ENCODE measurements at places on chromosomes 1 and 21.

DNA sequence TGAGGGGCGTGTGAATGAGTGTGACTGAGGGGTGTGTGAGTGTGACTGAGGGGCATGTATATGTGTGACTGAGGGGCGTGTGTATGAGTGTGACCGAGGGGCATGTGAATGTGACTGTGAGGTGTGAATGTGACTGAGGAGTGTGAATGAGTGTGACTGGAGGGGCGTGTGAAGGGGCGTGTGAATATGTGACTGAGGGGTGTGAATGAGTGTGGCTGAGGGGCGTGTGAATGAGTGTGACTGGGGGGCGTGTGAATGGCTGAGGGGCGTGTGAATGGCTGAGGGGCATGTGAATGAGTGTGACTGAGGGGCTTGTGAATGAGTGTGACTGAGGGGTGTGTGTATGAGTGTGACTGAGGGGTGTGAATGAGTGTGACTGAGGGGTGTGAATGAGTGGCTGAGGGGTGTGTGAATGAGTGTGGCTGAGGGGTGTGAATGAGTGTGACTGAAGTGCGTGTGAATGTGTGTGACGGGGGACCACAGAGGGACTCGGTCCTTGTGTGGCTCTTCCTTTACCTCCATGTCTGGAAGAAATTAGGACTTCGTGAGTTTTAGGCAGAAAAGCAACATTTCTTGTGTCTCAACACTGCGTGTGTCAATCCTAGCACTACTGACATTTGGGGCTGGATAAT is 105.8 kb downstream of the GLIS1 start:
- DNase-seq: no peak

GRCh38 chr1:26745191-26745590 is 42.6 kb upstream of the PIGV start:
- no peak for DNase-seq

- no peak for DNase-seq
These were observed 3.5 kb downstream of the ERVH48-1 start for GRCh38 chr21:42921927-42922326.

GRCh38 chr1:53334781-53335180 is 6.9 kb upstream of the LRP8 start:
- no peak for DNase-seq

- DNase-seq: no peak
These were observed 18.3 kb downstream of the ZBED6 start for GRCh38 chr1:203813581-203814341.

- no peak for DNase-seq
These were observed 417.2 kb downstream of the PCP4 start for GRCh38 chr21:40284409-40284808.

- no peak for DNase-seq
These were observed 1.4 kb downstream of the S100A6 start for GRCh38 chr1:153534226-153534924.

DNA sequence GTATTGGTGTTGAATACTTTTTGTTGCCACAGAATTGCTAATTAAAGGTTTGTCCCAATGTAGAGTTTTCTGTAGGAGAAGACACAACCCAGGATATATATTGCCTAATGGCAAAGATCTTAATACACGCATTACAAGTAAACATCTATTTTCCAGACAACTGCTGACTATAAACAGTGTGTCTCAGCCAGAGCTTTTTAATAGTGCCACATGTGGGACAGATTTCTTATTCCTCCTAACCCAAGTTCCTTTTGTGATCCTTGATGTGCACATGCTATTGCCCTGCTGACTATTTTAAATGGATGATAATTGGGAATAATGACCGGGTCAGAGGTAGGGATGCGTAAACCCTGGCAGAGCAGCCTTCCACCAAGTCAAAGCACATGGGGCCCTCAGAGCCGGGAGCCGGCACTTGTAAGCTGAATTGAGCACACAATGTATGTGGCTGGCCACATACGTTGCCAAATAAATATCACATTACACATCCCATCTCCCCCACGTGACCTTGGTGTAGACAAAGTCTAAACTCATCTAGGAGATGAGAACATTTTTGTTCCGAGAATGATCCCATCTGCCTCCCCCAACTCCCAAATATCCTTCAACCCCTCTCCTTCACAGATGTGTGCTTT is 209.8 kb upstream of the NFIA start:
- DNase-seq: no peak

DNA sequence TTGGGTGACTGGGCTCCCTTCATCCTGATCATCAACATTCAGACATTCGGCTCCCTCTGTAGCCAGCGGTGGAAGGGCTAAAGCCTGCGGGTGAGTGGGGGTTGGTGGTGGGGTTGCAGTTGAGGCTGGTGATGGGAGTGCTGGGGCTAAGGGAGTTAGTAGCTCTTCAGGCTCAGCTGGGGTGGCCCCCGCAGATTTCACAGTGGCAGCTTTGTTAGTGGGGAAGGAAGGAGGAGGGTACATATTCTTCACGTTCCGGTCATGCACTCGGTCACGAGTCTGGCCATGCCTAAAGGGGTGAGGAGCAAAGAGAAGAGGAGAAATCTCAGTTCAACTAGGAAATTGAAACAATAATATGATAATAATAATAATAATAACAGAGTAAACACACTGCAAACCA is 6.8 kb downstream of the PSMB4 start:
- no peak for DNase-seq

- no peak for DNase-seq
These were observed 6.8 kb downstream of the CORT start for GRCh38 chr1:10456661-10457060.

DNA sequence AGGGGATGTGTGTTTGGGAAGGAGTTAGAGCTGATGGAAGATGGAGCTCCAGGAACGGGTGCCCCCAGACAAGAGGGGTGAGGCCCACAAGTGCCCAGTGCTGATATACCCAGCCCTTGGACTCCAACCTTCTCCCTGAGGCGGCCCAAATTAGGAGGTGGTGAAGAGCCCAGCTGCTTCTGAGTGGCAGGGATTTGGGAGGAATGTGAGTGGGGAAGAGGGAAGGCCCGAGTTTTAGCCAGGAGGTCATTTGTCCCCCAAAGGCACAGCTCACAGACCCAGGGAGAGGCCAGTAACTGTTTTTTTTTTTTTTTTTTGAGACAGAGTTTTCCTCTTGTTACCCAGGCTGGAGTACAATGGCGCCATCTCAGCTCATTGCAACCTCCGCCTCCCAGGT is 1.2 kb upstream of the PADI2 start:
- DNase-seq: no peak

DNA sequence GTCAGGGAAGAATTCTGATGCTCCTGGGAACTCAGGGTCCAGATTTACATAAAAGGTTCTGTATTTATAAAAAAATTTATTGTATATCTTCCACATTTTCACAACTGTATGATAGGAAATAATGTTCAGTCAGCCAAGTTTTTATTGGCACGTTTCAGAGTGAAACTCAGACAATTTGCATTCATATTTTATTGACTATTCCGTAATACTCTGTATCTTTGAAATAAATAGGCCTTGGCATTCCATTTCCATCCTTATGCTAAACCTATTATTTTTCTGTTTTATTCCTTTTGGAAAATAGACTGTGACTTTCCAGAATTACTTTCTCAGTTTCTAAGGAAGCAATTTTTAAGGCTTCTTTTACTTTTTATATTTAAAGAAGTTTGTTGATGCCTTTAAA is 329.0 kb downstream of the OLFM3 start:
- no peak for DNase-seq

Measured in GM20000 (cell line).